ENCODE measurements at places on chromosomes 3 and 15.

- DNase-seq, result no peak
These were observed 311.4 kb downstream of the LPP start for GRCh38 chr3:188465311-188465710.

DNA sequence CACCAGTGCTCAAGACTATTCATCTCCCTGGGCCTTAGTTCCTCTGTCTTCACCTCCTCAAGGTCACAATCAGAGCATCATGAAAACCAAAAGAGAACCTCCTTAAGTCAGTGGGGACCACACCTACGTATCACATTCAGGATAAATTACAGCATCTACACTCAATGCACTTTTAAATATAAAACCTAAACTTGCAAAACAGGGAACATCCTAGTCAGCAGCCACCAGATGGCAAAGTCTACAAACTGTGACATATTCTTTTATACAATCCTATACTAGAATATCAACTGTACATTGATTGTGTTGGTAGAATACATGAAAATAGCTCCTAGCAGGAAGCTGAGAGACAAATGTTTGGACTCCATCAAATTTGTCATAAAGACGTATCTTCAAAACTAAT, 7.9 kb downstream of the KIF9 start:
- DNase-seq, result no peak

DNA sequence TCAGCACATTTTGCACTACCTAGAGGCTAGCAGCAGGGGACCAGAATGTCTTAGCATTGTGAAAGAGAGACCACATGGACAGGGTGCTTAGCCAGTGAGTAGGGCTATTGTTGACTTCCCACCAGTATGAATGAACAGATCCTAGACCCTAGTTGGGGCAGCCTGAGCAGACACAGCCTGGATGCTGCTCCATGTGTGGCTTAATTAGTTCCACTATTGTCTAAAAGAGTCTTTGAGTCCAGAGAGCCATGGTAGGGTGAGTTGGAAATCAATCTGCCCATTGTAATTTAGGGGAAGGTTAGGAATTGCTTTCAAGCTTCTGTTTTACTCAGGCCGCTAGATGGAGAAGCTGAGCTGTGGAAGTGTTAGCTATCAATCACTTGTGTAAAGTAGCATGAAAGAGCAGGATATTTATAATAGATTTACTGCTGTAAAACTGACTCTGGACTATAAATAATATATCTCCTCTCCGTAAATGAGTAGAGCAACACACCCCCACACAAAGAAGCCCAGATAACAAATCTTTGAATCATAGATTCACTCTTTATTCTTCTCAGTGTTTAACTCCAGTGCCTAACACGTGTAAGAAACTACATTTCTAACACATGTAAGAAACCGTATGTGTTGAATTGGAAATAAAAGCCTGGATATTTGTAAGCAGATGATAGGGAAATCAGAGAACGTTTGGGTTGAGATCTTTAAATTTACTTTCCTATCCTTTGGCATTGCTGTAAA, 4.1 kb upstream of the GCSAM start:
- DNase-seq, result peak; percentile 78

- no peak for DNase-seq
These were observed 13.0 kb downstream of the TGM5 start for GRCh38 chr15:43253431-43254403.

GRCh38 chr15:94272251-94272898, 41.0 kb downstream of the MCTP2 start:
- peak; percentile 78 for DNase-seq

DNA sequence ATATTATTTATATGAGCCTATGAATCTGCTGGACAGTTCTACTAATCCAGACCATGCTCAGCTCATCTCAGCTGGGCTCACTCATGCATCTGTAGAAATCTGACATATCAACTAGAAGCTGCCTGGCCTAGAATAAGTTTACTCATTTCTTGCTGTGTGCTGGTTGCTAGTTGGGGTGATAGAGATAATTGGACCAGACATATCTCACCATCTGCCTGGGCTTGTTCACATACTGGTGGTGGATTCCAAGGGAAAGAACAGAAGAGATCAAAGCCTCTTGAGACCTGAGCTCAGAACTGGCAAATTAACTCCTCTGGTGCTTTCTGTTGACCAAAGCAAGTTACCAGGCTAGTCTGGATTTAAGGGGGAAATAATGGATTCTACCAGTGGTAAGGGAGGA, 109.1 kb downstream of the NSUN3 start:
- no peak for DNase-seq

DNA sequence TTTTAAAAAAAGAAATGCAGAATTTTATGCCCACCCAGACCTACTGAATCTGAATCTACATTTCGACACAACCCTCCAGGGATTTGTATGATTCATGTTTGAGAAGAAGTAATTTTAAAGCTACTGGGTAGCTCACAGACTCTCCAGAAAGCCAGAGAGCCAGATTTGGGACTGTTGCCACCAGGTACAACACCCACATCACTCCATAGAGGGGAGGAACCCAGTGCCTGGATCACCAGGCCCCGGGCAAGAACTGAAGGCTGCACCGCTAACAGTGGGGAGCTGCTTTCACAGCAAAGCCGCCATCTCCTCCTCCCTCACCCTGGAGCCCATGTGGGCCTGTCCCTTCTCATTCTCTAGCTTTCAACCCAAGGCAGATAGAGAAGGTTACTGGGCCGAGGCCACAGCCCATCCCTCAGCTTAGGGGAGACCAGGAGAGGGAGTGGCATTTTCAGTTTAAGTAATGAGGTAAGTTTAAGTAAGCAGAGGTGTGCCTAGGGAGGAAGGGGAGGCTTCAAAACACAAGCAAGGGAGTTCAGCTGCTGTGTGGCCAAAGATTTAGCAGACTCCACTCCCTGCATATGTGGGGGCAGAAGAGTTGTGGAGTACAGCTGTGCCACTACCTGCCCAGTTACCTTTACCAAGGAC, 109.8 kb downstream of the IL12A start:
- DNase-seq, result no peak

GRCh38 chr3:43770426-43771103, 79.8 kb downstream of the ABHD5 start:
- peak; percentile 98 for DNase-seq

Data from hematopoietic multipotent progenitor cell treated with erythropoietin and hydrocortisone succinate and interleukin-3 and kit ligand, for 6 days (in vitro differentiated cells).